ENCODE measurements at places on chromosomes 7 and 10. TPM values are rescaled to one million over a fixed set of nuclear protein-coding genes. Genes with fewer than 3 reads are reported as not detected.

NODAL gene
- polyA plus RNA-seq = not detected

CDC14C gene
- not detected for polyA plus RNA-seq

SPACDR gene
- not detected for polyA plus RNA-seq

CRHR2 gene
- not detected for polyA plus RNA-seq

MMRN2 gene
- polyA plus RNA-seq = 19.9 TPM

AS3MT gene
- polyA plus RNA-seq = 36.7 TPM

- DNase-seq = no peak
Measured at GRCh38 chr7:12493407-12493806, 77.1 kb upstream of the SCIN start.

GRCh38 chr7:16130111-16131110, 290.9 kb downstream of the CRPPA start:
- no peak for DNase-seq

GRCh38 chr10:72524489-72524888, 101.4 kb downstream of the MICU1 start:
- no peak for DNase-seq

DNA sequence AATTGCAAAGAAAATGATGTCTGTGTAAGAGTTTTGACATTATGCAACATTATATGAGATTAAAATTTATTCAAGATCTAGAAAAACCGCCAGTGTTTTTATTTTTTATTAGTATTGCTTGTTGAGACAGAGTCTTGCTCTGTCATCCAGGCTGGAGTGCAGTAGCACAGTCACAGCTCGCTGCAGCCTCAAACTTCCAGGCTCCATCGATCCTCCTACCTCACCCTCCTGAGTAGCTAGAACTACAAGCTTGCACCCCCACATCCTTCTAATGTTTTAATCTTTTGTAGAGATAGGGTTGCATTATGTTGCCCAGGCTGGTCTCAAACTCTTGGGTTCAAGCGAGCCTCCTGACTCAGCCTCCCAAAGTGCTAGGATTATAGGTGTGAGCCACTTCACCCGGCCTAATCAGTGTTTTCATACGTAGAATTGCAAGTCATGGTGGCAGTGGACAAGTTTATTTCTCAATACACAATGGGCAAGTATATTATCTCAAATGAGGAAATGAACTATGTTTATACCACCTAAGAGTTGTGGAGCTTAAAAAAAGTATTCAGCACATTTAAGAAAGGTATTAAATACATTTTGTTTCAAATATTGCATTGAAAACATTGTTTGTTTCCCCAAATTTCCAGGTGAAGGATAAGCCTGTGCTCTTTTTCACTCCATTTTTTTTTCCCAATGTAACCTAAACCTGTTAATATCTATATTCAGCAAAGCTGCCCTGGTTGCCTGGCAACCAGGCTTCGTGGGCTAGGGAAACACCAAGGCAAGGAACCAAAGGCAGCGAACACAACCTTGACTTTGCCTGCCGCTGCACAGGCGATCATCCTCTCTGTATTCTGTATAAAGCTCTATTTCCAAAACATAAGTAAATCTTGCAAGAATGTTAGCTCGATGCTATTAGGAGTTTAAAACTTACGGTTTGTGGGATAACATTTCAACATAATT, 163.9 kb downstream of the CACNB2 start:
- DNase-seq = peak; percentile 35

GRCh38 chr7:51223505-51223904, 93.1 kb downstream of the COBL start:
- DNase-seq = no peak

DNA sequence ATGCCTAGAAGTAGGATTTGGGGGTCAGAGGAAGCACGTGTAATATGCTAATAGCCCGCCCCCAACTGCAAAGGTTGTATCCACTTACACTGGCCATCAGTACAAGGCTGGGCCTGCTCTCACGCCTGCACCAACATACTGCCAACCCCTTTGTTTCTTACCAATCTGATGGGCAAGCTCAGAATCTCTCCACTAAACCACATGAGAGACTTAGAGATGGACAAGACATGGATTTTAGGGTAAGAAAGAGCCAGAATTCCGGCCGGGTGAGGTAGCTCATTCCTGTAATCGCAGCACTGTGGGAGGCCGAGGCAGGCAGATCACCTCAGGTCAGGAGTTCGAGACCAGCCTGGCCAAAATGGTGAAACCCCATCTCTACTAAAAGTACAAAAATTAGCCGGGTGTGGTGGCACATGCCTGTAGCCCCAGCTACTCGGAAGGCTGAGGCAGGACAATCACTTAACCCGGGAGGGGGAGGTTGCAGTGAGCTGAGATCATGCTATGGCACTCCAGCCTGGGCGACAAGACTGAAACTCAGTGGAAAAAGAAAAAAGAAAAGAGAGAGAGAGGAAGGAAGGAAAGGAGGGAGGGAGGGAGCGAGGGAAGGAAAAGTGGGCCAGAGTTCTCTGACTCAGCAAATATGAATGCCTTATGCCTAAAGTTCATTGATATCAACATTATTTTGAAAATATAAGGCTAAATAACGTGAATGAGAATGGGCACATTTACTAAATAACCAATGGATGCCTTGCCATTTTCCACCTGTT, 162.2 kb downstream of the SLIT1 start:
- DNase-seq = peak; percentile 13

DNA sequence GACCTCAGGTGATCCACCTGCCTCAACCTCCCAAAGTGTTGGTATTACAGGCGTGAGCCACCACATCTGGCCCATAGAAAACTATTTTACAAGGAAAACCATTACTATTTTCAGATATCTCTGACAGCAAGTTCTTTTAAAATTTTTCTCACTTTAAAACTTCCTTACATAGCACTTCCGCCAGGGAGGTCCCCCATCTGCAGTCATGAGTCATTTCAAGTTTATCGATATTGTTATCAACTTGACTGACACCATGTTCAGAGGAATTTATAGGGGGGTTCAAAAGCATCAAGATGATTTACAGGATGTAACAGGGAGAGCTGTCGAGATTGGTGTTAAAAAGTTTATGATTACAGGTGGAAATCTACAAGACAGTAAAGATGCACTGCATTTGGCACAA, 88.8 kb downstream of the NRBF2 start:
- DNase-seq = no peak
